ENCODE measurements at places on chromosomes 3 and 15. TPM values are rescaled to one million over a fixed set of nuclear protein-coding genes. Genes with fewer than 3 reads are reported as not detected.

The THAP10 gene
- 1.5 TPM for total RNA-seq

The OR5AC2 gene
- not detected for total RNA-seq

The SOX14 gene
- not detected for total RNA-seq

The C2CD4A gene
- not detected for total RNA-seq

The SEMA5B gene
- total RNA-seq = not detected

All from bronchial smooth muscle cell (primary cell).